ENCODE measurements at places on chromosomes 16 and 17.

GRCh38 chr17:42027590-42027889, 7.7 kb downstream of the NKIRAS2 start:
- DNase-seq: no peak

GRCh38 chr17:43758497-43759174, at the start of gene SOST:
TSS of gene SOST (minus strand) at chr17:43758791. CDS start at chr17:43758741, 50 bp downstream.
- DNase-seq: no peak

DNA sequence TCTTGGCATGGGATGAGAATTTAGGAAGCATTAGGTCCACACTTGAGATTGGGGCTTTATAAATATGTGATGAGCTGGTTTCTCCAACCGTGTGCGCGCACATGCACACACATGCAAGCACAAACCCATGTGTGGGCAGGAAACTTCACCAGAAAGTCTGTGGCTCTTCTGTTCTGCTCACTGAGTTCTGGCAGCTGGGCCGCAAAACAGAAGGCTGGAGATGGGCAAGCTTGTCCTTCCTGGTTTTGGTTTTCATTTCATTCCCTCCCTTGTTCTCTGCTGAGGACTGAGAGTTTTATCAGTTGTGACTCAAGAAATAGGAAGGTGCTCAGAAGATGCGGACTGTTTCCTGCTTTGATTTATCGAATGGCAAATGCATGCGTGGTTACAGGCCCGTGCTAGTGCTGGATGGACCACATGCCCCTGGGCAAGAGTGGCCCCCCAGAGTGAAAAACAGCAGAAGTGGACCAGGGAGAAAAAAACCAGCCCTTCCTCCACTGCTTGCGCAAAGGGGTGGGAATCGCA, 14.1 kb downstream of the MAP3K14 start:
- no peak for DNase-seq

GRCh38 chr16:12951392-12951791, 50.0 kb downstream of the SHISA9 start:
- no peak for DNase-seq

GRCh38 chr16:80804526-80805383, at the start of gene CDYL2:
TSS of gene CDYL2 (minus strand) at chr16:80804598. CDS start at chr16:80804173, 425 bp downstream.
- peak; percentile 55 for DNase-seq

- DNase-seq: no peak
These were observed 674.3 kb downstream of the WWOX start for GRCh38 chr16:78773706-78774105.

GRCh38 chr16:74322301-74322710, 25.7 kb downstream of the PSMD7 start:
- no peak for DNase-seq

Data from NCI-H524 (cell line).